ENCODE measurements at places on chromosomes 2 and 18.

DNA sequence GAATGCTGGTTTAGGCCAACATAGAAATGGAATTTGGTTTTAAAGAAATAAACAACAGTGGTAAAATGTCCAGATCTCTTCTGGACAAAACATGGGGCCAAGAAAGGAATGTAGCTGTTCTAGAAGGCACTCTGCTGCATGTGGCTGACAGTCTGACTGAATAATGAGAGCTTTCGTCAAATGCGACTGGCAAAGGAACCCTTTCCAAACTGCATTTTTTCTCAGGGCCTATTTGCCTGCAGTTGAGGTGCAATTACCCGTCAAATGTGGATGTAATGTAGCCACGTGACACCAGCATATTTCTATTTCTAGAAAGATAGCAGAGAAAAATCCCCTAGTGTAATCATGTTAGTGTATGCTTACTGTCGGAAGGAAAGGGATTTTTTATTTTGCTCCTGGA lies 741.2 kb downstream of the NRXN1 start:
- no peak for DNase-seq

GRCh38 chr2:179460181-179460929 lies 195.7 kb upstream of the SESTD1 start:
- DNase-seq, result no peak

DNA sequence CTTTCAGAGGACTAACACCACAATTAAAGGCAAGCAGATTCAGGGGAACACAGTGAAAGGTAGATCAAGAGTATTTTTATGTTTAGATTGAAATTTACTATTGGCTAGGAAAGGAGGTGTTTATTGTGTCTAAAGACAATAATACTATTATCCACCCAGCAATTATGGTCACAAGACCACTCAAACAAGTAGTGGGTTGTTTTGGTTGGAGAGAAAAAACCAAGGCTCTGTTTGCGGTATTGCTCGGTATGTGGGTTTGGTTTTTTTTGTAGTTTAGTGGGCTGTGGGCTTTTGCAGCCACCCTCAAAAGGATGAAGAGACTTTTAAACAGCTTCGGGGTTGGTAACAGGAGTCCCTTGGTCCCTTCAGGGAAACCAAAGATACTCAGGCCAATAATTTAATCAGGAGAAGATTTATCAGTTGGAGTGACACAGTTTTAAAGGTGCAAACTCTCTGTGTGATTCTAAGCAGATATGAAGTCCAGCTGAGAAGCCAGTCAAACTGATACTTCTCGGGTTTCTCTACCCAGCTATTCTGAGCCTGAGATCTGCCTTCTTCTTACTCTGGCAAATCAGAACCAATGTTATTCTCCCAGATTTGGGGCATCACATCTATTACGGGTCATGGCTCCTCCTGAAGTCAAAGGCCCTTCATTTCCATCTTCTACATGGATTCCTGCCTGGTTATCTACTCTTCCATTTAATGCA lies 55.3 kb downstream of the DCC start:
- DNase-seq, result no peak

- no peak for DNase-seq
Observed at GRCh38 chr18:35971661-35972196, 750 bp upstream of the RMP24 start.

GRCh38 chr18:35432565-35433001 lies 55.4 kb upstream of the ZNF396 start:
- DNase-seq, result no peak

DNA sequence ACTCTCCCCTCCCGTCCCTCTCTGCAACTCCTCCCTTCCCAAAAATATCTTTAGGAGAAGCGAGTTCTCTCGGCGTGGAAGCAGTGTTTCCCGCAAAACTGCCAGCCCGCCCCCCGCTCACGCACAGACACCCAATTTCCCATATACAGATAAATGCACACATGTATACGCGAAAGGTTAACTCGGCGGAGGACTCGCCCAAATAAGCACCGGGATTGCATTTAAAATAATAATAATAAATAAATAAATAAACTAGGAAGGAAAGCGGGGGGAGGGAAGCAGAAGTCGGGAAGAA lies 70.0 kb upstream of the PSMD14 start:
- no peak for DNase-seq

DNA sequence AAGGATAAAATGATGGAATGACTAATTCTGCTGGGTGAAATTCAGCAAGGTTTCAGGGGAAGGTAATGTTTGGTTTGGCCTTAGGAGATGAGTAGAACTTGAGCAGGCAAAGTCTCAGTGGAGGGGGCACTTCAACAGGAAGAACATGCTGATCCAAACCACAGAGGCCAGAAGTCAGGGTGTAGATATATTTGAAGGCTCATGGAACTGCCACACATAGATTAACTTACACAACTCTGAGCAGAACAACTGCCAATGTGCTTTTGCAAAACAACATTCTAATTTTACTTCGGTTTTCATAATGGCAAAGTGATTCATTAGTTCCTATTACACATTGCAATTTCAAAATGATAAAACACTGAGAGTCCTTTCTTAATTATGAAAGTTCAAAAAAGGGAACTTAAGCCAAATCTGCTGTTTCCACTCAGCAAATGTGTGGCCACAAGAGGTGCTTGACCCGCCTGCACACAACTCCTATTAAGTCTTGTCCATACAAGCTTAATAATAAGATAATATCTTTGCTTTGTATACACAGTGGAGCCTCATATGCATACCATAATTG lies 284.8 kb downstream of the MREG start:
- DNase-seq, result no peak

DNA sequence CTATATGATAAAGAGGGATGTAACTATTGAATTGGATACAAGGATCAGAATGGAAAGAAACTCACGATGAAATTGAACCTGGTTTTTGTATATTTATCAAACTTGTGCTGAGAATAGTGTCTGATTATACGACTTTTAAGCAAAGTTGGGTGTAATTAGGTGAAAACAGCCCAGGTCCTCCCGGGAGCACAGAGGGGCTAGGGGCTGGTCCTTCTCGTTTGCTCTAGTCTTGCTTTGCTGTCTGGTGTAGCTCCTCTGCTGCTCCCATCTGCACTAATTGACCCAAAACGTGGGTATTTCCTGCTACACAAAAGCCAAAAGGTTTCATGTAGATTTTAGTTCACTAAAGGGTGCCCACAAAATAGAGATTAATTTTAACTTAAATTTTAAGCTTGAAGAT lies 58.7 kb downstream of the HK2 start:
- DNase-seq, result no peak

DNA sequence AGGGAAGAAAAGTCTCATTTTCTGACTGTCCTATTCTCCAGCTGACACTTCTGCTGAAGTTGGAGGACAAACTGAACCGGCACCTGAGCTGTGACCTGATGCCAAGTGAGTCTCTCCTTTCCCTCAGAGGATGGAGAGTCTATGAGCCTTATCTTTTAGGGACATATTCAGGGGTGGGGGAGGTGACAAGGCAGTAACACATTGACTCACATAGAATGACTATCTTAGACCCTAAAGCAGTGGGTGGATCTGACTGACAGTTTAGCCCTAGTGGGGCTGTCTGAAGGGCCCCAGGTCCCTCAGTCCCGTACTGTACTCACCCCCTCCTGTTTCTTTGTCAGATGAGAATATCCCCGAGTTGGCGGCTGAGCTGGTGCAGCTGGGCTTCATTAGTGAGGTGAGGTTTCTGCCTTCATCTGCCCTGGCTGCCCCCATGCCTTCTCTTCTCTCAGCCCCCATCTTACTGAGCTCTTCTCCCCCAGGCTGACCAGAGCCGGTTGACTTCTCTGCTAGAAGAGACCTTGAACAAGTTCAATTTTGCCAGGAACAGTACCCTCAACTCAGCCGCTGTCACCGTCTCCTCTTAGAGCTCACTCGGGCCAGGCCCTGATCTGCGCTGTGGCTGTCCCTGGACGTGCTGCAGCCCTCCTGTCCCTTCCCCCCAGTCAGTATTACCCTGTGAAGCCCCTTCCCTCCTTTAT lies 805 bp upstream of the KRTCAP3 start:
- no peak for DNase-seq

GRCh38 chr18:65808759-65809158 lies 57.9 kb downstream of the CDH7 start:
- DNase-seq, result no peak

GRCh38 chr2:211985393-211985792 lies 553.2 kb downstream of the ERBB4 start:
- no peak for DNase-seq

- DNase-seq, result no peak
Observed at GRCh38 chr18:48735080-48735676, 196.3 kb downstream of the CTIF start.

GRCh38 chr2:138249207-138249606 lies 252.4 kb upstream of the SPOPL start:
- no peak for DNase-seq

DNA sequence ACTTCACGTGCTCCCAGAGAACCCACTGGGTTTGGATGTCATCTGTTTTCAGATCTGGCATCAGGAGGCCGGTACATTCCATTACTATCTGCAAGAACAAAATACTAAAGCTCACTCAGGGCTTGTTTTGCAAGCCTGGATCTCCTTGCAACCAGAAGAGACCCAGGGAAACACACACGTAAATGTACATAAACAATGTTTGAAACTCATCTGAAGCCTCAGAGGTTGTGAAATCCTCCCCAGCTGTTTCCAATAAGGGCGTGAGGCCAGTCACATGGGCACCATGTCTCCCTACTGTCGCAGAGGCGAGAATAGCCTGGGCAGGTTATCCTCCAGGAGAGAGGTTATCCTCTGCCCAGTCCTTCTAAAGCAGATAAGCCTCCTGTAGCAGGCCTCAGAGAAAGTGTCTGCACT lies 186.9 kb downstream of the GFPT1 start:
- no peak for DNase-seq

DNA sequence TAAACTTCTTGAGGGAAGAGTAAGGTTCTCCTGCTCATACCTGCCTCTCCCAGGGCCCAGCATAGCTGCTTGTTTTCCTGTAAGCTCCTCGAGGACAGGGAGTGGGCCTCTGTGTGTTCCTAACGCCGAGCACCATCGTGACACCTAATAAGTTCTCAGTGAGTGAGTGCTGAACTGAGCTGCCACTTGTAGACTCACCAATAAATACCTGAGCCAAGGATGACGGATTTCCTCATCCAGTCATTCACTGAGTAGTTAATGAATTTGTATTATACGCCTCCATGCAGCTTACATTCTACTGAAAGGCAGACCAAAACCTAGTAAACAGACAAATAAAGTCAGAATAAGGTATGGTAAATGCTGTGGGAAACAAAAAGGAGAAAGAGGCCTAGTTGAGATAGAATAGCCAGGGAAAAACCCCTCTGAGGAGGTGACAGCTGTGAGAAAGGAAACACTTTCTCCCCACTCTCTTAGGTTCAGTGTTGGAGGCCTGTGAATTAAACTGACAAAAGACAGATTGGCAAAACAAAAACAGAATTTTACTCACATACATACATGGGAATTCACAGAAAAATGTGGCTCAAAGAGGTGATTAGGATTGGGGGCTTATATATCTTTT lies 138.6 kb downstream of the B3GNT2 start:
- DNase-seq, result no peak

- DNase-seq, result no peak
Observed at GRCh38 chr2:9003366-9003615, 193 bp downstream of the MBOAT2 start.

DNA sequence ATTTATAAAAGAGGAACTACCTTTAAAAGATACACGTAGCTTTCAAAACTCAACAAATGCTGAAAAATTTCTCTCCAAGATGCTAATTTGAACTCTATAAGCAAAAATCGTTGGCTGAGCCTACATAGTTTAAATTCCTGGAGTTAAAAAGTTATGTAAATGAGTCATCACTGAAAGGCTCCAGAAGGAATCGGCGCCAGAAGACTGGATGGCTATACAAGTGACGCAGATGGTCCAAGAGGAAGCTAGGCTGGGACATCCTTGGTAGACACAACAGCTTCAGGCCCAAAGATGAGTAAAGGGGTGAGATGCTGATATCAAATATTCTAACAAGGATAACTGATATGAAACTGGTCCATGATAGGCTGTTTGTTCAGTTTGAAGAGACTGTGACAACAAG lies 22.8 kb upstream of the DNAH6 start:
- DNase-seq, result no peak

GRCh38 chr2:104487366-104487765 lies 366.5 kb upstream of the POU3F3 start:
- no peak for DNase-seq

DNA sequence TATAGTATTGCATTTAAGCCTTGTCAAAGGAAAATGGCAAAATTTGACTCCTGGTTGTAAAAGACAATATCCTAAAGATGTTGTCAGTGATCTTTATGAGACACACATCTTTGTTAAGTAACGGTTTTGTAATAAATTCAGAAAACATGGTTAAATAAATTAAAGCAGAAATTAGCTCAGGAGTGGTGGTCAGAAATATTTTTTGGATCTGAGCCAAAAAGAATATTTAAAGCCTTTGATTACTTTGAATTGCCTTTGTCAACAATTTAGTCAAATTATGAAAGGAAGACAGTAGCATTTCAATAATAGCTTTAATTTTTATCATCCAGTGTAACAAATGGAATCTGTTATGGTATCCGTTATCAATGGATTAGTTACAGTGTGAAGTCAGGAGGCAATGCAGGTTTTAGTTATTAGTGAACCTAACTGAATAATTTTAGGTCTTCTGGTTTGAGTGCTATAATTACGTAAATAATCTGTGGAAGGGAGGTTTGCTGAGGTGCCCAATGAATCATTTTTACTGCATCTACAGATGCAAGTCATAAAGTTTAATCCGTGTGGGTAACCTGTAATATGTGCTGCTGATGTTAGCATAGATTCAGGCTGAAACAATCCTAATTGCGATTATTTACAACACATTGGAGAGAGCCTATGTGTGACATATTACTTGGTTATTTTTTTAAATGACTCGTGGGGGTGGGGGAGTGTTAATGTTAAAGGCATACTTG lies 42.7 kb downstream of the SMAD4 start:
- no peak for DNase-seq

GRCh38 chr2:2399396-2399795 lies 68.3 kb upstream of the MYT1L start:
- DNase-seq, result no peak

GRCh38 chr2:181847198-181847556 lies 44.4 kb upstream of the ITPRID2 start:
- DNase-seq, result no peak

DNA sequence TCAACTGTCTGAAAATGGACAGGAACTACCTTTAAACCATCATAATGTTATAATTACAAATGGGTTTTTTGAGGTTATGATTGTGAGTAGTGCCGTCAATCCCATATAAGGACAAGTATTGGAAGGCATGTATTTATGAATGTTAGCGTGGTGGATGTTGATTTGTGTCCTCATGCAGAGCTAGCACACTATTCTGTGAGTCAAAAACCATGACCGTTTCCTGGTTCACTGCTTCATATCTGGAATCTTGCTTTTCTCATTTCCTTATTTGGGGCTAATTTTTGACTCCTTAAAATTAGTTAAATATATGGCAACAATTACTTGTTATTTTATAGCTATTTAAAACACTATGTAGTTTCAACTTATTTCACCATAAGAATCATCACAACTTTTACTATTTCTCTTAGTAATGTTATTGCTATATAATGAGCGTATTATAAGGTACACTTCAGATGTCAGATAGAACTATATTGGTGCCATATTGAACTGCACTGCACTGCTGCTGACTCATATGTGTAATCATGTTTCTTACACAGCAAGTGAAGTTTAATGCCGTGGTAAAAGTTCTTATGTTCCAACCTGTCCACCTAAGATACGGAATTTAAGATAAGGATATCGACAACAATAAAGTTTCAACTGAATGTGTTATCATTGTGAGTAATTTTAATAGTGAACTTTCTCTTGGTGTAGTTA lies 192.8 kb downstream of the PTGR3 start:
- DNase-seq, result no peak

All from Right ventricle myocardium inferior (tissue), 1 donor.